ENCODE measurements at places on chromosomes 13 and 19.

DNA sequence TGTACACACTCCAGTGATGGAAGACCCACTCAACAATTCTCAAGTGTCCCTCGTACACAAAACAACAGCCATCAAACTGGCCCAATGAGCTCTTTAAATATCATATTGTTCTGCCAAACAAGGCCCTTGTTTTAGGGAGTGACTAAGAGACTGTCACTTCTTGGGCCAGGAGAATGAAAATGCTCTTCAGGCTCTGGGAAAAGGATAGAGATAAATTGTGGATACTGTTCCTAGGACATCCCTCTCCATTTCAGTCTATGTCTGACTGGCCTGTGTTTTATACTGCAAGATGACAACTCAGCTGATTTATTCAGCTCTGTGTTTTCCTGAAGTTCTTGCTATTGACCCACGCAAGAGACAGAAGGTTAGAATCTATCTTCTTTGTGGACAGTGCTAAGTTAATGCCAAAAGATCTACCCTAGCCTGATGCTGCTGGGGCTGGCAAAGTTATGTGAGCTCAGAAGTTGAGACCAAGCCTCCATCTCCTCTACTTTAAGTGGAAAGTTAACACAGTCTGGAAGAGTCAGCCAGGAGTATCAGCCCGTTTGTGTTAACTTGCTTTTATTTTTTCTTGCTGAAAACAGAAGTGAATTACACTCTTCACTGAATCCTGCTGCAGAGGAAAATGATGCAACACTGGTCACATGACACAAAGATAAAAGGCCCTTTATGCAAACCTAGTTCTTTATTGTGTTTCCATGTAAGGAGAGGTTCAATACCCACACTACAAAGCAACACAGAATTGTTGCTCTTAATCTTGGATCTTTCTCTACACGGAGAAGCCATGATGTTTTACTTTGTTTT is 14.6 kb downstream of the FRY start:
- no peak for DNase-seq

GRCh38 chr19:33905937-33906577 is 109.4 kb downstream of the KCTD15 start:
- DNase-seq = no peak

GRCh38 chr13:73194310-73194709 is 135.5 kb downstream of the KLF5 start:
- DNase-seq = no peak

DNA sequence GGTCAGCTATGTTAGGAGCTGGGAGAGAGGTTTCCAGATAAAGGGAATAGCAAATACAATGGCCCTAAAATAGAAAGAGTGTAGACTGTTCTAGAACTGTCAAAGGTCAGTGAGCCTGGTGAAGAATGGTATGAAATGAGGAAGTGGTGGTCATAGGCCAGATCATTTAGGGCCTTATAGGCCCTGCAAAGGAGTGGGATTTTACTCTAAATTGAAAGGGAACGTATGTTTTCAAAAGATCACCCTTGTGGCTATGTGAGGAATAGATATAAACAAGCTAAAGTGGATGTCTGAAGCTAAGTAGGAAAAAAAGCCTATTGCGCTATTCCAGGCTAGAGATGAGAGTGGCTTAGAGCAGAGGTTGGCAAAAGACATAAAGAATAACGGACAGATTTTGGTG is 70.7 kb upstream of the TDRD3 start:
- DNase-seq = no peak

- DNase-seq = no peak
Observed at GRCh38 chr19:35087393-35087792, 28.2 kb upstream of the FXYD3 start.

GRCh38 chr19:42166316-42166715 is 34.1 kb upstream of the POU2F2 start:
- no peak for DNase-seq

GRCh38 chr13:92029641-92030040 is 631.2 kb downstream of the GPC5 start:
- no peak for DNase-seq

DNA sequence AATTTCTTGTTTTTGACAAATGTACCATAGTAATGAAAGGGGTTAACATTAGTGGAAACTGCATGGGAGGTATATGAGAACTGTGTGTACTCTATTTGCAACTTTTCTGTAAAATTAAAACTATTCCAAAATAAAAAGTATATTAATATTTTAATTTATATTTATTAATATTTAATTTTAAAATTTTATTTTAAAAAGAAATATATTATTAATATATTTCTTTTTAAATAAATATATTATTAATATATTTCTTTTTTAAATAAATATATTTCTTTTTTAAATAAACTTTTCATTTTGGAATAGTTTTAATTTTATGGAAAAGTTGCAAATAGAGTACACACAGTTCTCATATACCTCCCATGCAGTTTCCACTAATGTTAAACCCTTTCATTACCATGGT is 101.1 kb upstream of the SLC7A1 start:
- no peak for DNase-seq

DNA sequence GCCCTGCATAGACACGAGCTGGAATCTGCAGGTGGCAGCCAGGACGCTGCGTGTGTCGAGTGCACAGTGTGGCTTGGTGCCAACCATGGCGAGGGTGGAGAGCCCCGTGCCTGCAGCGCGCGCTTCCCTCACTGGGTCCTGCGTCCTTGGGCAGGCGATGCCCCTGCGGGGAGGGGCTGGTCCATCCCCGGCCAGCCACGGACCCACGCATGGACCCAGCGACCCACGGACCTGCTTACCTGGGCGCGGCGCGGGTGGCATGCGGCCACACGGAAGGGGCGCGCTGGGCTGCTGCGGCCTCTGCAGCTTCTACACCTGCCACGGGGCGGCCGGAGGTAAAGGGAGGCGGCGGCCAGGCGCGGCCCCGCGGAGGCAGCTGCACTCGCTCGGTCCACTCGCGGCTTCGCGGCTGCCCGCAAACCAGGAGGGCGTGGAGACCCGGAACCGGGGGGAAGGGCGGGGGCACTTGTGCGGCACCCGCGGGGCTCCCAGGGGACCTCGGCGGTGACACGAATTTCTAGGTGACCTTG is 569 bp upstream of the MCF2L start:
- peak; percentile 39 for DNase-seq

- no peak for DNase-seq
Observed at GRCh38 chr13:59568306-59568705, 595.4 kb downstream of the DIAPH3 start.

GRCh38 chr13:21009036-21009435 is 52.4 kb downstream of the LATS2 start:
- no peak for DNase-seq

DNA sequence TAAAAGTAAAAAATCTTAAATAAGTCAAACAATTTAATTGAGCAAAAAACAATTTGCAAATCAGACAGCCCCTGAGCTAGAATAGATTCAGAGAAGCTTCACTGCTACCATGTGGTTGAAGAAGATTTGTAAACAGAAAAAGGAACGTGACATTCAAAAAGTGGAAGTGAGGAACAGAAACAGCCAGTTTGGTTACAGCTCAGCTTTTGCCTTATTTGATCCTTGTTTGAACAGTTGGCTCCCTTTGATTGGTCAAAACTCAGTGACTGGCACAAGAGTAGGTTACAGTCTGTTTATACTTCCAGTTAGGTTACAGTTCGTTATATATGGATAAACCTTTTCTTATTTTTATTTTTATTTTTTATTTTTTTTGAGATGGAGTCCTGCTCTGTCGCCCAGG is 5.8 kb downstream of the ZNF221 start:
- DNase-seq = no peak

All from stimulated activated CD4-positive, alpha-beta T cell treated with anti-CD3 and anti-CD28 coated beads, Interleukin-2, amount 100 ng/mL, for 24 hours (primary cell).